ENCODE measurements at places on chromosomes 7 and 10. TPM values are rescaled to one million over a fixed set of nuclear protein-coding genes. Genes with fewer than 3 reads are reported as not detected.

SLC26A5 gene
- total RNA-seq: not detected

MRC1 gene
- 26.0 TPM for total RNA-seq

SAMD8 gene
- 24.7 TPM for total RNA-seq

TRIM50 gene
- not detected for total RNA-seq

UBE3C gene
- total RNA-seq: 60.8 TPM

- DNase-seq: no peak
Observed at GRCh38 chr10:77987671-77988255, 41.6 kb downstream of the POLR3A start.

DNA sequence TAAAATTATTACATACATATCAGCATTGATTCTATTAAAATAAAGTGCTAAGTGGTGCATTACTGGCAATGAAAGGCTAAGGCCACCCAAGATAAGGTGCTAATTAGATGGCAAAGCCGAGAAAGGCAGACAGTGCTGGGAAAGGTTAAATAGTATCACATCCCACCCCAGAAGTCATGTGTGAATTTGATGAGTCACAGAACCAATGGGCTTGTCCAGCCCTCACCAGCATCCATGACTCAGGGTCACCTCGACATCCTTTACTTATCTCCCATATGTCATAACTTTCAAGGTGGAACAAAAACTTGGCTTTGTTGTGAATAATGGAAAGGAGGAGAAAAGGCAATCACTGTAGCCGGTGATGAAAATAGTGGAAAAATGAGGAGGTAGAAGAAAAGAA is 459.1 kb downstream of the PLXNA4 start:
- DNase-seq: no peak

DNA sequence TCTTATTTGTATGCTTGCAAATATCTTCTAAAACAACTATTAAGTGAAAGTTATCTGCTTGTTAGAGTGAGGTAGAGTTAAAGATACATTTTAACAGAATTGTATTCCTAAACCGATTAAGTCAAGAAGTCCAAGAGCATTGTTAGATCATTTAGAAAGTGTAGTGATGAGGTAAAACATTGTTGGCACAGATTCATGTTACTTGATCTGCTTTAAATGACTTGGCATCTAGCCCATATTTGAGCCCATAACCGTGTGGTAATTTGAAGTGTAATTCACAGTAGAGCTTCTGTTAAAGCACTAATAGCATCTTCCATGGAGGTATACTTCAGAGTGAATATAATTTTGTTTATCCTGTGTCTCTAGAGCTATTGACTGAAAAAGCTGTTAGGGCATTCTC is 62.1 kb downstream of the PTEN start:
- DNase-seq: no peak

- no peak for DNase-seq
Observed at GRCh38 chr10:48843198-48843597, 96.4 kb downstream of the LRRC18 start.

All from right atrium auricular region (tissue), 2 donors.